ENCODE measurements at places on chromosomes 12 and 14.

- H3K4me3 ChIP-seq: no peak overlapping the region
- no peaks in the 10 kb centered on the region for H3K27me3 ChIP-seq
- no peak for DNase-seq
- no peaks in the 10 kb centered on the region for H3K4me1 ChIP-seq
- H3K27ac ChIP-seq: no peak overlapping the region
Measured at GRCh38 chr12:68939505-68939904, 6.5 kb upstream of the CPM start.

- no peaks in the 10 kb centered on the region for H3K27me3 ChIP-seq
- no peak overlapping the region for H3K27ac ChIP-seq
- no peak for DNase-seq
- no peak overlapping the region for H3K4me3 ChIP-seq
- no peaks in the 10 kb centered on the region for H3K4me1 ChIP-seq
- no peaks in the 10 kb centered on the region for H3K36me3 ChIP-seq
Measured at GRCh38 chr12:28327722-28328121, 137.5 kb downstream of the CCDC91 start.

DNA sequence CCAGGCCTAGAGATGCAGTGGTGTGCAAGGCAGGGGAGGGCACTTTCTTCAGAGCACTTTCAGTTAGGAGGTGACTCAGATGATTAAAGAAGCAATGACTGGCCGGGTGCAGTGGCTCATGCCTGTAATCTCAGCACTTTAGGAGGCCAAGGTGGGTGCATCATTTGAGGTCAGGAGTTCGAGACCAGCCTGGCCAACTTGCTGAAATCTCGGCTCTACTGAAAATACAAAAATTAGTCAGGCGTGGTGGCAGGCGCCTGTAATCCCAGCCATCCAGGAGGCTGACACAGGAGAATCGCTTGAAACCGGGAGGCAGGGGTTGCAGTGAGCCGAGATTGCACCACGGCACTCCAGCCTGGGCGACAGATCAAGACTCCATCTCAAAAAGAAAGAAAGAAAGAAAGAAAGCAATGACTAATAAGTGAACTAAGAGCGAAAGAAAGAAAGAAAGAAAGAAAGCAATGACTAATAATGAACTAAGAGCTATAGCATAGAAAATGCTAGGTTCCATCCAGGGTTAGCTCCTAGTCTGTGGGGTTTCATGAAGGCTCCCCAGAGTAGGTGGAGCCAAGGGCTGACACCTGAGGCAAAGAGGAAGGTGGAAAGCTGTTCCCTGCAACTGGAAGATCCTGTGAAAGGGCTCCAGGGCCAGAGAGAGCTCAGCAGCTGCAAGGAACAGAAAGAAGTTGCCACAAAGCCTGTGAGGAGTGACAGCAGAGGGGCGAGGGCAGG, 334.5 kb downstream of the CACNA1C start:
- no peak overlapping the region for H3K27ac ChIP-seq
- H3K4me1 ChIP-seq: peaks cover 28% of the 10 kb centered on the region
- no peak overlapping the region for H3K4me3 ChIP-seq
- H3K36me3 ChIP-seq: no peaks in the 10 kb centered on the region

- H3K27me3 ChIP-seq: no peaks in the 10 kb centered on the region
- H3K4me3 ChIP-seq: no peak overlapping the region
- no peak overlapping the region for H3K27ac ChIP-seq
- no peaks in the 10 kb centered on the region for H3K36me3 ChIP-seq
Measured at GRCh38 chr12:70449753-70450341, 83.8 kb downstream of the KCNMB4 start.

- peaks cover 77% of the 10 kb centered on the region for H3K4me1 ChIP-seq
- no peak for DNase-seq
- no peaks in the 10 kb centered on the region for H3K36me3 ChIP-seq
Measured at GRCh38 chr12:69509308-69509736, 39.1 kb downstream of the FRS2 start.

DNA sequence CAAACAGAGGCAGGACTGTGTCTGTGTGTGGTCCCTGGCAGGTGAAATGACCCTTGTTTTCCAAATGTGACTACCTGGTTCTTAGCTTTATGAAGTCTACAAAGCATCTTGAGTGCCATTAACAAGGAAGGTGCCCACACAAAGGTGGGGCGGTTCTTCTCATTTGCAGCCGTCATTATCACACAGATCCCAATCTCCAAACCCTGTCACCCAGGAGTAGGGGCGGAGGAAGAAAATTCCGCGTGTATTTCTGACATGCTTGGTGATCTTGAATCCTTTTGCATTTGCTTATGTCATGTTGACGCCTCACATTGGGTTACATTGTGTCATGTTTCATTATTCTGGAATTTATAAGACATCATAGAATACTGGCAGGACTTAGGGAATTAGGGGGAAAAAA, 277.3 kb downstream of the VRK1 start:
- no peak overlapping the region for H3K27ac ChIP-seq
- H3K4me1 ChIP-seq: no peaks in the 10 kb centered on the region
- no peak overlapping the region for H3K4me3 ChIP-seq

GRCh38 chr12:121810234-121810817, 6.5 kb downstream of the SETD1B start:
- H3K27me3 ChIP-seq: no peaks in the 10 kb centered on the region
- peaks cover 69% of the 10 kb centered on the region for H3K4me1 ChIP-seq
- H3K36me3 ChIP-seq: peaks cover 41% of the 10 kb centered on the region
- no peak overlapping the region for H3K4me3 ChIP-seq
- DNase-seq: no peak

- H3K4me3 ChIP-seq: no peak overlapping the region
- no peak for DNase-seq
Measured at GRCh38 chr12:109010259-109010658, 10.6 kb downstream of the SVOP start.

- no peaks in the 10 kb centered on the region for H3K27me3 ChIP-seq
- H3K4me1 ChIP-seq: no peaks in the 10 kb centered on the region
- no peaks in the 10 kb centered on the region for H3K36me3 ChIP-seq
- H3K27ac ChIP-seq: no peak overlapping the region
Measured at GRCh38 chr14:81031488-81031887, 76.1 kb downstream of the TSHR start.

- DNase-seq: no peak
- no peaks in the 10 kb centered on the region for H3K27me3 ChIP-seq
- H3K27ac ChIP-seq: no peak overlapping the region
- no peak overlapping the region for H3K4me3 ChIP-seq
- H3K36me3 ChIP-seq: no peaks in the 10 kb centered on the region
- peaks cover 34% of the 10 kb centered on the region for H3K4me1 ChIP-seq
Measured at GRCh38 chr12:24378548-24379407, 429.3 kb upstream of the SOX5 start.

GRCh38 chr14:89479802-89480201, 62.8 kb upstream of the FOXN3 start:
- H3K4me3 ChIP-seq: no peak overlapping the region
- H3K27ac ChIP-seq: no peak overlapping the region
- no peaks in the 10 kb centered on the region for H3K4me1 ChIP-seq
- no peaks in the 10 kb centered on the region for H3K27me3 ChIP-seq
- no peaks in the 10 kb centered on the region for H3K36me3 ChIP-seq

DNA sequence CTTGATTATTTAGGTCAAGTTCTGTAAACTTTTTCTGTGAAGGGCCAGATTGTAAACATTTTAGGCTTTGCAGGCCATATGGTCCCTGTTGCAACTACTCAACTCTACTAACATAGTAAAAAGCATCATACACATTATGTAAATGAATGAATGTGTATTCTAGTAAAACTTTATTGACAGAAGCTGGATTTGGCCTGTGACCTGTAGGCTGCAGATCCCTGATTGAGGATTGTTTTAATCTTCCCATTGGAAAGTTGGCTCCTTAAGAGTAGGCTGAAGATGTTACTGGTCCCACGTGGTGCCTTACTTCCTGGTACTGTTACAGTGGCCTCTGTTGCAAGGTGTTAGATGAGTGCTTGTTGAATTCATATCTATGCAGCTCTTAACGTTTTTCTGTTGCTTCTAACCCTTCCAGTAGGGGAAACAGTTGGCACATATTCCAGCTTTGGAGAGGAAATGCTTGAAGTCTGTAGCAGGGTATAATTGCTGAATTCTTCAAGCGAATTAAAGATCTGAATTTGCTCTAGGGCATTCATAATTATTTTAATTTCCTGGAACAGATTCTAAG, 133.6 kb upstream of the DNM1L start:
- H3K4me1 ChIP-seq: peaks cover 86% of the 10 kb centered on the region
- H3K27ac ChIP-seq: no peak overlapping the region
- DNase-seq: no peak
- no peaks in the 10 kb centered on the region for H3K27me3 ChIP-seq

DNA sequence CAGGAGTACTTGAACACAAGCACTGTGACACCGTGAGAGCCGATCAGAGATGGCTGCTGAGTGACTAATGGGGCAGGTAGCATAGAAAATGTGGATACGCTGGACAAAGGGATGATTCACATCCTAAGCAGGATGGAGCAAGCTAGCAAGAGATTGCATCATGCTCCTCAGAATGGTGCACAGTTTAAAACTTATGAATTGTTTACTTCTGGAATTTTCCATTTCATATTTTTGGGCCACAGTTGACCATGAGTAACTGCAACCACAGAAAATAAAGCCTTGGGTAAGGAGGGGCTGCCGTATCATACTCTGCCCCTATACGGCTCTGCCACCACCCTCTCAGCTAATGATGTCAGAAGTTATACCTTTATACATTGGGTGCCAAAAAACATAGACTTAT, 23.3 kb upstream of the MARK3 start:
- no peak for DNase-seq
- no peaks in the 10 kb centered on the region for H3K36me3 ChIP-seq
- no peaks in the 10 kb centered on the region for H3K27me3 ChIP-seq
- no peaks in the 10 kb centered on the region for H3K4me1 ChIP-seq
- peak overlapping the region; percentile 10 for H3K27ac ChIP-seq

DNA sequence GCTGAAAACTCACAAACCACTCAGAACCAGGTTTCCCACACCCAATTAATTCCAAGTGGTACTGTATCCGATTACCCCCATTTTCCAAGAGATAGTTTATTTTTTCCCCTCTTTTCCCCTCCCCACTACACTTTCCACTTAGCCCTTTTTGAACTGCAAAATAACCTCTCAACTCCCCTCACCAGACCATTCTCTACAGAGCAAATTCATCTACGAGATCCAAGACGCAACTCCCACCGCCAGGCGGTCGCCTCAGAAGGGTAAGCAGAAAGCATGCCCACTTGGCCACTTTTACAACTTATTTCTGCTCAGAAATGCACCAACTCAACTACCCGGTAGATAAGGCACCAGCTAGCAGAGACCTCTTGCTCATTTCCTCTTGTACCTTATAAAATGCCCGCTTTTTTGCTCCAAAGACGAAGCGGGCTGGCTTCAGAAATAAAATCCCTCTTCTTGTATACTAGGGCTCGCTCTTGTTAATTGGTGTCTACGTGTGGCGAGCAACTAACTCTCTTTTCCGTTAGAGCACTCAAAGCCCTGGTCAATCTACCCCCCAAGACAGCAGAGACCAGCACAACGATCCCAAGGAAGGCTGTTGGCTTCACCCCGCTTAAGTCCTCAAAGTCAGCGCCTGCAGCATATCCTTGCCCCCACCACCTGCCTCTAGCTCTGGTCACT, 910 bp upstream of the SRP54 start:
- peak overlapping the region; percentile 98 for H3K4me3 ChIP-seq
- peaks cover 50% of the 10 kb centered on the region for H3K4me1 ChIP-seq
- no peak for DNase-seq
- no peaks in the 10 kb centered on the region for H3K27me3 ChIP-seq
- H3K27ac ChIP-seq: peak overlapping the region; percentile 97

DNA sequence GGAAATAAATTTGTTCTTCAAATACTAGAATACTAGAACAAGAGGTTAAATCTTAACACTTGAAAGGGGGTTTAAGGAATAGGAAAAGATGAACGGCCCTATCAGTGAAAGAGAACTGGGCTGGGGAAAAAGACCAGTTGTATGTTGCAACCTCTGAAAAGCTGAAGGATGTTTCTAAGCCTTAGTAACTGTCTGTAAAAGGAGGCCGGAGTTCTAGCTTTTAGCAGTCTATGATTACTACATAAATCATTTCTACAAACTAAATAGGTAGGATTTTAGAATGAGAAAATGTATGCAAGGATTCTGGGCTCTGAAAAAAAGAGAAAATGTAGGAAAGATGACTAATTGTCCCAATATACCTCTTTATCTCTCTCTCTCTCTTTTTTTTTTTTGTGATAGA, 4.9 kb downstream of the CERS5 start:
- no peaks in the 10 kb centered on the region for H3K36me3 ChIP-seq
- H3K4me3 ChIP-seq: no peak overlapping the region

- no peak overlapping the region for H3K27ac ChIP-seq
- no peaks in the 10 kb centered on the region for H3K36me3 ChIP-seq
- no peak for DNase-seq
Measured at GRCh38 chr14:82872494-82872893, 1338.8 kb upstream of the SEL1L start.

- H3K4me3 ChIP-seq: no peak overlapping the region
- no peak for DNase-seq
- no peaks in the 10 kb centered on the region for H3K36me3 ChIP-seq
- no peak overlapping the region for H3K27ac ChIP-seq
- H3K27me3 ChIP-seq: no peaks in the 10 kb centered on the region
Measured at GRCh38 chr14:91350813-91351511, 66.7 kb downstream of the CCDC88C start.

DNA sequence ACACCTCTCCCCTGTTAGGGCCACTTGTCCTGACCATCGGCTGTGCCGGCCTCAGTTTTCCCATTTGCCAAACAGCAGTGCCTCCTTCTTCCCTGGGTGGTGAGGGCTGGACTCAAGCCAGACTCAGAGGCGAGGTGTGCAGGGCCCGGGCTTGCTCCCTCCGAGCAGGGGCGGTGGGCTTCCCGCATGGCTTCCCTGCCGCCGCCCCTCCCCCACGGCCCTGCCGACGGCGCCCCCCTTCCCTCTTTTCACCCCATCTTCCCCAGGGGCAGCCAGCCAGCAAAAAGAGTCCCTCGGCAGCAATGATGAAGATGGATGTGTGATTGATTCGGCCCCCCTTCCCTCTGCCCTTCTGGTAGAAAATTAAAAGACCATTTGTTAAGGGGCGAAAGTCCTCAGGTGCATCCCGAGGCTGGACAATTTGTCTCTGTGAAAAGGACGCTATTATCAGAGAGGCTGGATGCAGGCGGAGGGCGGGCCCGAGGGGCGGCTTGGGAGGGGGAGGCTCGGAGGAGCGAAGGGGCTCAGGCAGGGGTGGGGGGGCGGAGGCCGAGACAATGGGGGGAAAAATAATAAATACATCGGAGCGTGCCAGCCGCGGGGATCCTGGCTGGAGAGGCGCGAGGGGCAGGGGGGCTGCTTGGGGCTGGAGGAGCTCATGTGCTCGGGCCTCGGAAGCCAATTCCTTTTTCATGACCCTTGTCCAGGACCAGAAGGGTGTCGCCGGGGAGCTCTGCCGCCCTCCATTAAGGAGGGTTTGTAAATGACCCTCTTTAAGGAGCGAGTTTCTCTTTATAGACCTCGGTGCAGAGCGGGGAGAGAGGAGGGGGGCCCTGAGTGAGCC, 48.0 kb upstream of the LHX5 start:
- no peaks in the 10 kb centered on the region for H3K36me3 ChIP-seq
- DNase-seq: no peak
- H3K27ac ChIP-seq: no peak overlapping the region

DNA sequence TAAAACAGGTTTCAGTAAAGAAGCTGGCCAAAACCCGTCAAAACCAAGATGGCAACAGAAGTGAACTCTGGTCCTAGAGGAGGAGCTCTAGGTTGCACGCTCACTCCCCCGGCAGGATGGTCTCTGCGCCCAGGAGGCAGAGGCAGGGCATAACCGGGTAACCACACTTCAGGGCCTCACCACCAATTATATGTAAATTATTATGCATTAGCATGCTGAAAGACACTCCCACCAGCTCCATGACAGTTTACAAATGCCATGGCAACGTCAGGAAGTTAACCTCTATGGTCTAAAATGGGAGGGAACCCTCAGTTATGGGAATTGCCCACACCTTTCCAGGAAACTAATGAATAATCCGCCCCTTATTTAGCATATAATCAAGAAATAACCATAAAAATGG, 20.1 kb upstream of the SLC6A12 start:
- H3K36me3 ChIP-seq: no peaks in the 10 kb centered on the region
- no peaks in the 10 kb centered on the region for H3K27me3 ChIP-seq
- H3K4me3 ChIP-seq: no peak overlapping the region
- H3K27ac ChIP-seq: no peak overlapping the region
- no peaks in the 10 kb centered on the region for H3K4me1 ChIP-seq

All from vagina (tissue), 2 donors.